ENCODE measurements at places on chromosomes 6 and 20. TPM values are rescaled to one million over a fixed set of nuclear protein-coding genes. Genes with fewer than 3 reads are reported as not detected.

Gene PBOV1
- not detected for total RNA-seq

Gene SLC35B2
- 27.7 TPM for total RNA-seq

Gene SPATA25
- total RNA-seq: 1.2 TPM

Gene HCRTR2
- not detected for total RNA-seq

Gene NR2E1
- not detected for total RNA-seq

Gene MAP3K4
- total RNA-seq: 79.9 TPM

Gene OTOR
- not detected for total RNA-seq

Gene FAM83B
- total RNA-seq: not detected

Gene CST4
- total RNA-seq: not detected

Gene JAG1
- total RNA-seq: 8.1 TPM

Gene CALHM6
- total RNA-seq: 20.6 TPM

Gene SMLR1
- total RNA-seq: not detected

Gene MEI4
- not detected for total RNA-seq

Gene SLC4A11
- total RNA-seq: 0.68 TPM

Gene TNFRSF6B
- total RNA-seq: not detected

Gene MAPK13
- 49.9 TPM for total RNA-seq

Gene ZC3H12D
- total RNA-seq: 4.1 TPM

All from natural killer cell (primary cell).